Caco-2 (cell line): ENCODE measurements at places on chromosomes 13 and 19. TPM values are rescaled to one million over a fixed set of nuclear protein-coding genes. Genes with fewer than 3 reads are reported as not detected.

GRCh38 chr19:6066661-6067646, 43.3 kb downstream of the RFX2 start:
- peak; percentile 89 for DNase-seq

- DNase-seq, result no peak
Measured at GRCh38 chr13:104085611-104086010, 1019.4 kb upstream of the SLC10A2 start.

DNA sequence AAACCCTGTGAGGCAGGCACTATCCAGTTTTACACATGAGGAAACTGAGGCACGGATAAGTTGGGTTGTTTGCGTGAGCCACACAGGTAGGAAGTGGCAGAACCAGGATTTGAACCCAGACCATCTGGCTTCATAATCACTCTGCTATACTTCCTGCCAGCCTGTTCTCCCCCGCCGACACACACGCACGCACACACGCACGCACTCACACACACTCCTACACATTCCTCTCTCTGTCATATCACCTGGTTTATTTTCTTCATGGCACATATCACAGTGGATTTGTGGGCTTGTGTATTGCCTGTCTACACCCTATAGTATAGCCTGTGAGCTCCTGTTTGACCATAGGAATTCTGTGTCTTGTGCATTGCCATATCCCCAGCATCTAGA, 140.0 kb downstream of the SIPA1L3 start:
- no peak for DNase-seq

DNA sequence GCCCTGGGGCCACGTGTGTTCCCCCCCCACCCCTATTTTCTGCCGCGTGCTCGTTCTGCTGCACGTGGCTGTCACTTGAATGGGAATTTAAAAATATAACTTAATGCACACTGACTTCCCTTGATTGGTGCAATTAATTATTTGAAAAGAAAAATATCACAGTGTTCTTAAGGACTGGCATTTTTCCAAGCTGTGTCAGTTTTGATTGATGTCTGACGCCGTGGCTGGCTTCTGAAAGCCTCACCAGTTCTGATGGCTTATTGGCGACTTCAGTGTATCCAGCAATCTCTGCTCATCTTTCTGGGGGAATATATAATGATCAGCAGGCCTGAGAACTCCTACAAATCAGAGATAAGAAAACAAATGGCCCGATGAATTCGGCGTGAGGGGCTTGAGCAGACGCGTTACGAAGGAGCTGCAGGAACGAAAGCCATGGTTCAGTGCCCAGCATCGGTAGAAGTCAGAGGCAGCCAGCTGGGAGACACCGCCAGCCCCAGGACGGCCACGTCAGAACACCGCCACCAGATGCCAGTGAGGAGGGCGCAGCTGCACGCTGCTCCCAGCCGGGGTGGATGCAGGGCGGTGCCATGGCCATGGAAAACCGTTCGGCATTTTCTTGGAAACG, 111.2 kb downstream of the KDM4B start:
- no peak for DNase-seq

DNA sequence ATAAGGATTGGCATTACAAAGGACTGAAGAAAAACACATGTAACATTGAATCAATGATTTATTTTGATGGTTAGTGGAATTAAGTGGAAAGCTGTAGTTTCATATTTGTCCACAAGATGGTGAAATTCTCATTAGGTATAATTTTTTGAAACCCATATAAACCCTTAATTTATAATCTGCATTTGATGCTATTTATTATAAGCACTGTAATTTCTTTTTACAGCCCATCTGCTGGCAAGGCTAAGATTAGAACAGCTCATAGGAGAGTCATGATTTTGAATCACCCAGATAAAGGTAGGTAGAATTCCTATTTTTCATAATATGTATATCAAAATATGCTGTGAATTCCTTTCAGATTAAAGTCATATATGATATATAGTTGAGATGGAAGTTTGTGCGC, 62.2 kb downstream of the DNAJC15 start:
- no peak for DNase-seq

DNA sequence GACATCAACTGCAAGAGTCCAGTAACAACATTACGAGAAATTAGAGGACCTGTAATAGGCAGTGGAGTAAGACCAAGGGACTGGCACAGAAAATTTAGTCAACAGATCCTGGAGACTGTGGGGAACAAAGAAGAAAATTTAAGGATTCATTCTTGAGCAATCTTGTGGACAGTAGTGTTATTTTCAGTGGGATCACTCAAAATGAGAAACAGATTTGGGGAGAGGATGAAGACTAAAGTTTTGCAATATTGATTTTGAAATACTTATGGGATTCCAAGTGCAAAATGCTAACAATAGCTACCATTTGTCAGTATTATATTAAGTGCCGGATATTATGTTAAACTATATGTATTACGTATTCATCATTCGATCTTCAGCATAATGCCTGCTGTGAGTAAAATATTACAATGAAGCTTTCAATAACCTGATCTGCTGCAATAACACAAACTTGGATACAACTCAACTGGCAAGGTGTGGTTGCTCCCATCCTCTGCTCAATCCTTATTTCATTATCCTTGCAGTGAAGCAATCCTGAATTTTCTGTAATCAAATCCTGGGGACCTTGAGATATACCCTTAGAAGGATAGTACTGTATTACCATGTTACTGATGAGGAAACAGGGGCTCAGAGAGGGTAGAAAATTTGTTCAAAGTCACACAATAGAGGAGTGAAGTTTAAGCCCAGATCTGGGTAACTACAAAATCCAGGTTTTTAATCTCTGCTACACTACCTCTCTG, 84.2 kb downstream of the SACS start:
- no peak for DNase-seq

- no peak for DNase-seq
Measured at GRCh38 chr13:107438251-107438650, 777.1 kb downstream of the LIG4 start.

The CD177 gene
- total RNA-seq, result 0.14 TPM in 1 of 2 replicates, not detected in the other

The PDE4C gene
- 0.36 and 0.46 TPM in 2 replicates for total RNA-seq

DNA sequence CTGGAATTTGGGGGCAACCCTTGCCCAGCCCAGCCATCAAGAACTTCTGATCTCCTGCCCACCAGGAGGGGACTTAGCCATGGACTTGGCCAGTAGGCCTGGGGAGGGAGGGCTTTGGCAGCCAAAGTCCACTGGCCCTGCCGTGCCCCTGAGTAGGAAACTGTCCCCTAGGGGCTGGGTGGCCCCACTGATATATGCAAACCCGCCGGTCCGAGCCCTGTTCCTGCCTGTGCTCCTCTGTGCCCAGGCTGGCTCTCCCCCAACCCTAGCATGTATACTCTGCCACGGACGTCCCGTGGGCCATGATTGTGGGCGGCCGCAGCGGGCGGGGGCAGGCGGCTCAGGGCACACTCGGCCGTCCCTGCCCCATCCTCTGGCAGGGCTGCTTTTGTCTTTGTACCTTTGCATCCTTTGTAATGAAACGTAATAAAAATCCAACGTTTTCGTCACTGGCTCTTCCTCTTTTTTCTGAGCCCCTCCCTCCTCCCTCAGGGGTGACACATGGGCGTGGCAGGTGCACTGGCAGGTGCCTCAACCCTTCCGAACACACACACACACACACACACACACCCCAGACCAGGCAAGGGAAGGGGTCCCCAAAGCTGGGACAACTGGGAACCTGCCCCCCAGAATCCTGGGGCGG, 9.1 kb downstream of the COMP start:
- no peak for DNase-seq

The DCUN1D2 gene
- 59.4 and 59.9 TPM in 2 replicates for total RNA-seq

The GRIN2D gene
- 6.5 and 7.3 TPM in 2 replicates for total RNA-seq

DNA sequence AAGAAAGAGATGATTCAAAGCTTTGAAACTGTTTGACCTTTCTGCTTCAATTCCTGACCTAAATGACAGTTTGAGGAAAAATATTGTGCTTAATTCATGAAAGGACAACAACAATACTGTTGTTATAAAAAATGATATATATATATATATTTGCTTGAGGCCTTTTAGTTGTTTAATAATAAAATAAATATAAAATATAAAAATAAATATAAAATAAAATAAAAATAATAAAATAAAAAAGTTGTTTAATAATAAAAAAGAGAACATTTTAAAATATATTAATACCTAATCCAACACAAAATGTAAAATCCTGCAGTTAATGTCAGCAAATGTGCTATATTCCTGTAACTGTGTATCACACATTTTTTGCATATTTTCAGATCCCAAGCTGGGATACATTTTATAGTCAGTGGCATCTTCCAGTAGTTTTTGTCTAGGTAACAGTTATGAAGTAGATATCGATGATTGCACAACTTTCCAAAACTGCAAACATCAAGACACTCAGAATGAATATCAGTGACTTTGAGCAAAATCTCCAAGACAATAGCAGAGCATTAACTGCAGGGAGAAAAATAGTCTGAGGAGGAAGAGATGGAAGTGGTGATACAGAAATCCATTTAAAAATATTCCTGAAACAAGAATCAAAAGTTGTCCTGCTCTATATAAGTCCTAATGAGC, 375.5 kb upstream of the KLHL1 start:
- DNase-seq, result no peak

DNA sequence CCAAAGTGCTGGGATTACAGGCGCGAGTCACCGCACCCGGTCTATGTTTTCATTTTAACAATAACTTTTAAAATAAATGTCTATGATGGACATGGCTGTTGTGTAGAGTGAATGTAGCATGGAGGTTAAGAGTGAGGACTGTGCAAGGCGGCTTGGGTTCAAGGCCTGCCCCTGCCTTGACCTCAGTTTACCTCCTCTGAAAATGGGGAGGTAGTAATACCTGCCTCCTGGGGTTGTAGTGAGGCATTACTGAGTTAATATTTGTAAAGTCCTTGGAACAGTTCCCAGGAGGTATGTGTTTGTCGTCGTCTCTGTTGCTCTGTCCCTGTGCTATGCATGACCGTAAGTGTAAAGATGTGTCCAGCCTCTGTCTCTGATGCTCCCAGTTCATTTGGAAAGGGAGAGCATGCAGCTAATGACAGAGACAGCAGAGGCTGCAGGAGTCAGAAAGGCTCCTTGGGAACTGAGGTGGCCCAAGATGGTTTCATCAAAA, 9.4 kb downstream of the GARRE1 start:
- DNase-seq, result no peak

The LRRC63 gene
- not detected in 2 replicates for total RNA-seq

The PLK5 gene
- 0.19 TPM in 1 of 2 replicates, not detected in the other for total RNA-seq

DNA sequence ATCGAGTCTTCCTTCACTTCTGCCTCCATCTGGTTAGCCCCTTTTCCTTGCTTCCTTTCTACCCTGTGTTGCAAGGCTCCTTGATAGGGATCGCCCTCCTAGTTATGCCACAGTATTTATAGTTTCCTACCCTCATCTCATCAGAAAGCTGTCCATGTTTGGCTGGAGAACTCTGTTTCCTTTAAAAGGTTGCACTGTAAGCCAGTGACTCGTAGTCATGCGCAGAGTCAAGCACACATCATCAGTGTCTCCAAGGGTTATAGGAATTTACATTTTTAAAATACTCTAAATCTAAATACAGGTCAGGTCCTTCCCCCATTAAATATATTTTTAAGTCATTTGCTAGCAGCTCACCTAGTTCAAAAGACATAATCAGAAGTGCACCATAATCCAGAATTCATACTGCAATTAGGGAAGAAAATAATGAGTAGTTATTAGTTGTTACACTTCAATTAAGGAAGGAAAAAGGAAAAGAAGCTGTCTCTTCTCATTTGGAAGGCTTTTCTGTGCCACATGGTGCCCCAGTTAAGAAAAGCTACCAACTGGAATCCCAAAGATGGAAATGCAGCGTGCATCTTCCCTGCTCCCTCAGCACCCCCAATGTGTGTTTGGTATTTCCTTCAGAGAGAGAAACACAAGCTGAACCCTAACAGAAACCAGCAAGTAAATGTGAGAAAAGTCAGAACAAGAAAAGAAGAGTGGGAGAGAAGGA, 81.0 kb downstream of the GPR12 start:
- DNase-seq, result no peak

The ONECUT3 gene
- total RNA-seq, result not detected in 2 replicates

DNA sequence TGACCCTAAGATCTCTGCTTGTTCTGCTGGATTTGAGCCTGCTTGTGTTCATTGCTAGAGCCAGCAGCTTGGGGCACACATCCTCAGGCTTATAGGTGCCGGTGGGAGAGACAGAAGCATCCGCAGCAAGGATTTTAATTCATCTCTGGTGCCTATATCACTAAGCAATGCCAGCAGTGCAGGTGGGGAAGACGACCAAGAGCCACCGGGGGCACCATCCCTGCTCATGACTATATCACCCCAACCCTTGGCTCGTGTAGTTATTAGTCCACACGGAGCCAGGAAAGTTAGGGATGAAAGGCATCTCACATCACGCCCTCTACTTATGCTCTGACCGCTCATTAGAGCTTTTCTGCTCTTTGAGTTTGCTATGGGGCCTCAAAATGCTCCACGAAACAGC, 298.2 kb downstream of the DCLK1 start:
- no peak for DNase-seq

GRCh38 chr13:37925878-37926473, 56.4 kb upstream of the TRPC4 start:
- no peak for DNase-seq

The THSD1 gene
- 0.11 and 0.16 TPM in 2 replicates for total RNA-seq

- peak; percentile 42 for DNase-seq
Measured at GRCh38 chr13:39263033-39263432, 224.8 kb downstream of the NHLRC3 start.
